Brain (organoid and tissue), 16 donors: ENCODE measurements at places on chromosomes 12 and 14.
A peak's percentile ranks its signal among the peaks of the same experiment; 100 is the strongest.

DNA sequence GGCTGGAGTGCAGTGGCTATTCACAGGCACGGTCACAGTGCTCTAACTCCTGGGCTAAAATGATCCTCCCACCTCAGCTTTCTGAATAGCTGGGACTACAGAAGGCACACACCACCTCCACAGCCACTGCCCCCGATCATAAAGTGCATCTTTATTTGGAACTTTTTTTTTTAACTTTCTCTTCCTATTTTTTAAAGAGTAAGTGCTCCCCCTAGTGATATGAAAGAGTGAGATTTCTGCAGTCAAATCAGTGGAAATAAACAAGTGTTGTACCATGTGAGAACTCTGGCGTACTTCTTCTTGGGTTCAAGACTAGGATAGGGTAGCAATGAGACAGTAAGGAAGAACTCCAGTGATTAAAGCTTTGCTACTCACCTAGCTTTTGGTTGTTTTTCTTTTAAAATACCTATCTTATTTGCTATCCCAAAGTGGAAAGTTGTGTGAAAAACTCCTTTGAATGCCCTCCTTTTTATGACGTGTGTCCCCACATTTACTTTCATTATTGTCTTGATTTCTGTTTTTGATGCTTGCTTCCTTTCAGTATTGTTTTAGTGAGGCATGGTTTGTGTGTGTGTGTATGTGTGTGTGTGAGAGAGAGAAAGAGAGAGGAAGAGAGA, 6.6 kb downstream of the PPP4R4 start:
- peak; percentile 72 for DNase-seq

DNA sequence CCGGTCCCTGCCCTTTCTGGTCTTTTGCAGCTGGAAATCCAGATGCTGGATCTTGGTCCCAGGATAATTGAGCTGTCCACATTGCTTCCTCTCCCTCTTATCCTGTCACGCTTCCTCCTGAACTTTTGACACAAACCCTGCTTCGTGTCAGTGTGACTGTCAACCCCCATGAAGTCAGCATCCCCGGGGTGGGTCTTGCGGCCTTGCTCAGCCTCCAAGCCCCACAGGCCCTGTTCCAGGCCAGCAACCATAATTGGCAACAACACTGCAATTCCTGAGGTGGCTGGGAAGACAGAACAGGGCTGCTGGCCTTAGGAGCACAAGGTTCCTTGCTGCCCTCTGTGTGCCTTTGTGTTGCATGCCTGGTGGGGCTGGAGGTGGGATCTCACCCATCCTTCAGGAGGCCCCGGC, 74.9 kb downstream of the NTF3 start:
- no peak for DNase-seq

GRCh38 chr12:67759829-67760228, 111.3 kb downstream of the DYRK2 start:
- no peak for DNase-seq

DNA sequence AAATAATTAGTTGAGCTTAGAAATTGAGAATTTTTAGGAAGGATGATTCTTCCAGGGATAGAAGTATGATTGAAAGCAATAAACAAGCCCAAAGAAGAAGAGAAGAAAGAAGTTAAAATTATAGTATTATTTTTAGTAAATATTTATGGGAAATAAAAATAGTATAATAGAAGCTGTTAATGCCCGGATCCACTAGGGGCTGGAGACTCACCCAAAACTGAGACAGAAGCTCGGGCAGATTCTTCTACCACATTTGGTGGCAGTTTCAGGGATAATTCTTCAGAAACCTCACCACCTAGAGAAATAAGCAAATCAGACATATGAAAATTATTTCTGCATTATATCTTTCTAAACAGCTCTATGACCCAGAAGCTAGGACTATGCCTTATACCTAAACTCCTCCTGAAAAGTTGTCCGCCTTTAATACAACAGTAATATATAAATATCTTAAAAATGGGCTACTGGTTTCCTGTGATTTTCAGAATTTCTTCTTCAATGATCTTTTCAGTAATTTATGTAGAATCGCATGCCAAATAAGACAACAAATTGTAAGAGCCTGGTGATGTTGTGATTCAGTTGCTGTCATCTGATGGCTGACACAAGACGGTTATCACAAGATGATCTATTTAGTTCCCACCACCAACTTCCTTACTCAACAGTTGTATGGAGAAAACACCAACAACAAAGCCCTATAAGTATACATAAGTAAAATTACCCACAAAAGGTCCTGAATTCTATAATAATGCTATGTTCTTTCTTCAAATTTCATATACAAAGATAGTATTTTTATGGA, 35.6 kb downstream of the A2M start:
- no peak for DNase-seq

GRCh38 chr14:55688566-55688965, 108.6 kb downstream of the KTN1 start:
- DNase-seq: no peak

- DNase-seq: no peak
Measured at GRCh38 chr12:111242184-111242583, 126.7 kb downstream of the PHETA1 start.

DNA sequence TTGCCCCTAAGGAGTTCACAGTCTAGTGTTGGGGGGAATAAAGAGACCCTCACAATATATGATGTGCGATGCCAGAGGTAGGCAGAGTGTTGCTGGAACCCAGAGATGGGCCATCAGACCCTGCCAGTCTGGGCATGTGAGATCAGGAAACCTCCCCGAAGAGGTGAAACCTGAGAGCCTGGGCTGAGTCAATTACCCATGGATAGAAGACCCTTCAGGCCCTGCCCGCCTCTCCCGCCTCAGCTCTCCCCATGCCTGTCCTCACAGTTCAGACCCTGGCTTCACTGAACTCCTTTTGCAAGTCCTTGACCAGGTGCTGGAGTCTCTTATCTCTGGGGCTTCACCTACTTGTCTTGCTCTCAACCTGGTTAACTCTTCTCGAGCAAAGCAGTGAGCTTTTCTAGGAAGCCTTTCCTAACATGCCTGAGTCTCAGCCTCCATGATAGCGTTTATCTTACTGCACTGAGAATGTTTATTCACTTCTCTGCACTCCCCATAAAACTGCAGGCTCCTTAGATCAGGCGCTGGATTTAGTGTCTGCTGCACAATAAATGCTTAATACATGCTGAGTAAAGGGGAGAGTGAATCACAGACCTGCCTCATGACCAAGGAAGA, 19.6 kb downstream of the ALDH1L2 start:
- no peak for DNase-seq

DNA sequence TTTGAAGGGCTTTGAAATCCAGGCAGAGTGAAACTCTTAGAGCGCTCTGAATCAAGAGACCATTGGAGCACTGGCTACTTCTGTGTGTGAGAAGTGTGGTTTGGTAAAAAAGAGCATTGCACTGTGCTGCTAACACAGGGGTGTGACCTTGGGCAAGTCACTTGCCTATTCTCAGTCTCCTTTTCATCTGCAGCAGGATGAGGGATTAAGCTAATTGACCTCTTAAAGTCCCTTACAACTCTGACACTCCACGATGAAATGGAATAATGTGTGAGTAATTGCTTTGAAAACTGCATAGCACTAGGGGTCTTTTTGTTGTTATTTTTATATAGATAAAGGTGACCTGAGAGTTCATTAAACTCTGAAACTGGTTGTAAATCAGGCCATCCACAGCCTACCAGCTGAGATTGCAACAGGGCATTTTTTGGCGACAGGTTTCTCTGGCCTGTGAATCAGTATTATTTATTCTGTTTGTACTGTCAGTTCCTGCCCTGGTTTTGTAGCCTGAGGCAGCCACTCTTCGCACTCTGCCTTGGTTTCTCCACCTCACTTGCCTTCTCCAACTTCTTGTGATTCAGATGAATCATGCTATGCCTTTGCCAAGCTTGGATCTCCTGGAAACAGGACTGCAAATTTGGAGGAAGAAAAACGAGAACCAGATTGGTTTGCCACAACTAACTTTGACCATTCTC, 159.9 kb upstream of the PARP11 start:
- DNase-seq: no peak

- no peak for DNase-seq
Measured at GRCh38 chr12:63965936-63966605, 121.6 kb downstream of the SRGAP1 start.

GRCh38 chr12:42987216-42987650, 397.7 kb upstream of the PRICKLE1 start:
- DNase-seq: no peak

DNA sequence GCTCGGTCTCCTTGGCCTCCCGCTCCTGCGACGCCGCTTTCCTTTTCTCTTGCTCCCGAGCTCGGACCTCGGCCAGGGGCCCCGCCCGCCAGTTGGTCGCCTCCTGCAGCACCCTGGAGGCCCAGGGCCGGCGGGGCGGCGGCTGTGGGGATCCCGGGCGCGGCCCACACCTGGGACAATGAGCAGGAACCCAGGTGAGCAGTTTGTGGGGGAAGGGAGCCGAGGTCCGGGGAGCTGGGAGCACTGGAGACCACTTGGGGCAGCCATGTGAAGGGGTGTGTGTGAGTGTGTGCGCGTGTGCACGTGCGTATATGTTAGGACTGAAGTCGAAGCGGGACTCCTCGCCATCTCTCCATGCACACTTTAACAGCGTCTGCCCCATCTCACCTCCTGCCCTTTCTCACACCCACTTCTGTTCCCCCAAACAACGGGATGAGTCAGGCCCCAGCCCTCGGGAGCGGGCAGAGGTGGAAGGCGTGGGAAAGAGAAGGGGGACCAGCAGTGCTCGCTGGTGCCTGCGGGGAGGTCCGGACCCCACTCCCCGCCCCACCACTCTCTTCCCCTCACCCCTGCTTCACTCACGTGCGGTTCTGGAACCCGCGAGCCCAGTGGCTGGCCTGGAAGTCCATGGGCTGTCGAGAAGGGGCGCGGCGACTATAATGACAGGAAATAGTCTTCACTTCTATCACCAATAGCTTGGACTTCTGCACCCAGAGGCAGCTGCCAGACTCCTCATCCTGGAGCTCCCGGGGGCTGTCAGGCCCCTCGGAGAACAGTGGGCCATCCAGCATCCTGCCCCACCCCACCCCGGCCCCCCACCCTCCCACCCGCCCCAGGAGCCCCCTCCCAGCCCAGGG, 450 bp downstream of the DDN start:
- DNase-seq: no peak

DNA sequence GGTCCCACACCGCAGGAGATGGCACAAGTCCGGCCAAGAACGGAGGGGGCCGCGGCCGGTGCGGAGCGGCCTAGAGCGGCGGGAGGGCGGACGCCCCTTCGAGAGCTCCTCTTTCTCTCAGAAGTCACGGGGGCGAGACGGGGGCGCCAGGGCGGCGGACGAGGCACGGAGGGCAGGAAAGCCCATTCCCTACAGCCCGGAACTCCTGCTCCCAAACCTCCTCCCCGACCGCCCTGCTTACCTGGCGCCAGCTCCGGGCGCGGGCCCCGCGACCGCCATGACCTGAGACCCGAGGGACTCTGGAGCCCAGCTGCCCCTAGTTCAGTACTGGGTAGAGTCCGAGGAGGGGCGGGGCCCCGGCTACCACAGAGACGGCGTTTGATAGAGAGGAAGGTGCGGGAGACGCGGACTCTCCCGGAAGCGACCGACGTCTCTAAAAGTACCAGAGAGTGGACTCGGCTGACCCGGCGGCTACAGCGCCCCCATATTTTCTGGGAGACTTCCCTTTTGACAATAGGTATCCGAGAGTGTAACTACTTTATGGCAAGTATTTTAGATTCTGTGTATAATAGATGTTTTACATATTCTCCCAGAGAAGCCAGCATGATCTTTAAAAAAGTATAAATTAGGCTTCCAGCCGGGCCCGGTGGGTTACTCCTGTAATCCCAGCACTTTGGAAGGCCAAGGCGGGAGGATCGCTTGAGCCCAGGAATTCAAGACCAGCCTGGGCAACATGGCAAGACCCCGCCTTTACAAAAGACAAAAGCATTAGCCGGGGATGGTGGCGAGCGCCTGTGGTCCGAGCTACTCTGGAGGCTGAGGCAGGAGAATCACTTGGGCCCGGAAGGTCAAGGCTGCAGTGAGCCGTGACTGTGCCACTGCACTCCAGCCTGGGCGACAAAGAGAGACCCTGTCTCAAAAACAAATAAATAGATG, at the start of gene ABCD4:
Gene ABCD4 (minus strand): TSS at position 301 of the 936 bp plus-strand sequence. CDS start 22 bp downstream, at position 279.
- peak; percentile 93 for DNase-seq

GRCh38 chr12:19867970-19868369, 428.7 kb downstream of the AEBP2 start:
- DNase-seq: no peak

GRCh38 chr14:33123281-33123680, 184.6 kb downstream of the NPAS3 start:
- DNase-seq: no peak

DNA sequence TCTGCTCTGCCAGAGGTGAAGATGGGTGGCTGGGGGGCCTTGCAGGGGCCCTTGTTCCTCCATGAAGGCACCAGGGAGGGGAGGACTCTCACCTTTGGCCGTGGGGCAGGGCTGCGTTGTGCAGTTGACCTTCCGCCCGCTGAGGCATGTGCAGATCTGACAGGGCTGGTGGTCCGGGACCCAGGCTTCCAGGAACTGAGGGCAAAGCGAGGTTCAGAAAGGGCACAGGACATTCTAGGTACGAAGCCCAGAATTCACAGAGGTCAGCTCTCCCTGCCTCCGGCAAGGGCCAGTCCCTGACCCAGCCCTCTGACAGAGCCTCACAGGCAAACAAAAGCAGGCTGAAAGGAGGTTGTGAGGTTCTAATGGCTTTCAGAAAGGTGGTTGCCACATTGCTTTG, 40.4 kb upstream of the ANO2 start:
- no peak for DNase-seq

DNA sequence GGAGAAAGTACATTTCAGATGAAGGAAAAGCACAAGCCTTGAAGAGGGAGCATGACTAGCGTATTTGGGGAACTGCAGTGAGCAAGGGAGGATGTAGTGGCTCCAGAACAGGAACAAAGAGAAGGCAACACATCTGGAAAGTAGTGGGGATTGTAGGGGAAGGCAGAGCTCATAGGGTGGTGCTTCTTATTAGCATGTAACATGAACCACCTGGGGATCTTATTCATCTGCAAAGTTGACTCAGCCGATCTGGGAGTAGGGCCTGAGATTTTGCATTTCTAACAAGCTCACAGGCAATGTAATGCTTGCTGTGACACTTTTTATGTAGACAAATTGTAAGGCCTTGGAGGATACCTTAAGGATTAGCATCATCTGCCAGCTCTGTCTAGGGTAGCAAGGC, 447.3 kb downstream of the NELL2 start:
- no peak for DNase-seq

DNA sequence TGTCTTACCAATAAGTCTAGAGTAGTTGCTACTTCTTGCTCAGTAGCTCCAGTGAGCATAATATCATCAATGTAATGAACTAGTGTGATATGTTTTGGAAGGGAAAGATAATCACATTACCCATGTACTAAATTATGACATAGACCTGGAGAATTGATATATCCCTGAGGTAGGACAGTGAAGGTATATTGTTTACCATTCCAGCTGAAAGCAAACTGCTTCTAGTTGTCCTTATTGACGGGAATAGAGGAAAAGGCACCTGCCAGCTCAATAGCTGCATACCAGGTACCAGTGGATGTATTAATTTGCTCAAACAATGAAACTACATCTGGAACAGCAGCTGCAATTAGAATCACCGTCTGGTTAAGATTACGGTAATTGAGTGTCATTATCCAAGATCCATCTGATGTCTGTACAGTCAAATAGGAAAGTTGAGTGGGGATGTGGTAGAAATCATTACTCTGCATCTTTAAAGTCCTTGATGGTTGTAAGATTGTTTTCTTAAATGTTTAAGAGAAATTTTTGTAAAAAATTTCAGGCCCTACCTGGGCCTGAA, 100.0 kb upstream of the ARHGAP5 start:
- DNase-seq: no peak
